NAMALWA (cell line): ENCODE measurements at places on chromosomes 1 and 21.

DNA sequence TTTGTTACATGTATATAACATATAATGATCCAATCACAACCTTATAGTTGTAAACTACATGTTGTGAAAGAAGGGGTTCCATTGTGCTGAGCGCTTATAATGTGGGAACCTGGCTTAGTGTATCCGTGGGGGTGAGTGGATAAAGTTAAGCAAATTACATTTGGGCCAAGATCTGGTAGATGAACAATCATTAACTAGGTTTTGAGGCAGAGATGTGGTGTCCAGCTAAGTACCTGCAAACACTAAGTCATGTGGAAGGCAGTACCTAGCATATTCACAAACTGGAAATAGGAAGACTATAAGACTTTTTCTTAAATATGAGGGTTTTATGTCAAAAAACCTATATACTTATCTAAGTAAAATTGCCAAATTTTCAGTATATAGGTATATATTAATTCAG, 167.2 kb upstream of the PDE4B start:
- DNase-seq, result no peak

DNA sequence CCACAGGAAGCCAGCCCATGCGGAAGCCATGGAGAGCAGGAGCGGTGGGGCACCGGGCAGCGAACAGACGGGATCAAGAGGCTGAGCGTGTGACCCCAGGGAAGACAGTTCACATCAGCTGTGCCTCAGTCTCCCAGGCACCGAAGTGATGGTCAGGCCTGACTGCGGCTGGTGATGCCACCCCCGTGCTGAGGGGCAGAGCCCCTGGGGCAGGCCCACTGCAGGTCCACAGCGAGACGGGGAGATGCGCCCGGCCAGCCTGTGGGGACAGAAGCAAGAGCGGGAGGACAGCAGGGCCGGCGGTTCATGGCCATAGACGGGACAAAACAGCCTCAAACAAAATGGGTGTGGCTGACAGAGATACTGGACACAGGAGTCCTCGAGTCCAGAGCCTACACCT, 93.8 kb downstream of the RIPK4 start:
- no peak for DNase-seq

GRCh38 chr21:28805885-28806284, 186.8 kb downstream of the LTN1 start:
- DNase-seq, result no peak

DNA sequence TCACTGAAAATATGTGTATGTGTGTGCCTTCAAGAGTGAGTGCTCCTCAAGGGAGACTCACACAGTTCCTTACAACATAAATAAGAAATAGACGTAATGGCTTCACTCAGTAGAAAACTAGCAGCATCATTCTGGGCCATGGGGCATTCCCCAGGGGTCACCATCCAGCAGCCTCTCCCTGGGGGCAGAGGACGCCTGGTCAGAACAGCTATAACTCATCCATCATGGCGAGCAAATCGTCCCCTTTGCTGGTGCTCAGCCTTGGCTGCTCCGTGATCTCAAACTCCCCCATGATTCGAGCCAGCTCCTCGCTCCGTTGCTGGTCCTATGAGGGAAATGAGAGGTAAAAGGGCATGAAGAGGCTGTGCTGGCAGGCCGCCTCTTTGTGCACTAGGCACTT, 20.2 kb upstream of the LSM10 start:
- no peak for DNase-seq

- no peak for DNase-seq
Observed at GRCh38 chr1:24393892-24394291, 19.7 kb downstream of the STPG1 start.

- DNase-seq, result no peak
Observed at GRCh38 chr21:45938811-45939520, 42.6 kb upstream of the COL6A1 start.

- DNase-seq, result no peak
Observed at GRCh38 chr1:68363339-68363738, 86.4 kb downstream of the RPE65 start.

DNA sequence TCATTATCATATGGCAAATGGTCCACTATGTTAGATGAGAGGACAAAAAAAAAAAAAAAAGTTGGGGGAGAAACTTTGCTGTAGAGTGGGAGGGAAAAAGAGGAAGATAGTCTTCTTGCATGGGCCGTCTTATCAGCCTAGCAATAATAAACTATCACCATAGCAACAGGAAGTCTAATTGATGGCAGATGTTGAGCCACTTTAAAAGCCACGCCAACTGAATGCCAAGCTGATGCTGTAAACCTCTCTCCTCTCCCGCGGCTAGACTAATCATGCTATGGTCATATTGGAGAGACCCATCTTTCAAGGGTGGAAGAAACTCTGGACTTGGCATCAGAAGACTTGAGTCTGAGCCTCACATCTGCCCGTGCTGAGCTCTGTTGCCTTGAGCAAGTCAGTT, 122.2 kb upstream of the HOOK1 start:
- peak; percentile 31 for DNase-seq

- DNase-seq, result peak; percentile 43
Observed at GRCh38 chr21:34865400-34866241, 183.5 kb downstream of the RUNX1 start.

DNA sequence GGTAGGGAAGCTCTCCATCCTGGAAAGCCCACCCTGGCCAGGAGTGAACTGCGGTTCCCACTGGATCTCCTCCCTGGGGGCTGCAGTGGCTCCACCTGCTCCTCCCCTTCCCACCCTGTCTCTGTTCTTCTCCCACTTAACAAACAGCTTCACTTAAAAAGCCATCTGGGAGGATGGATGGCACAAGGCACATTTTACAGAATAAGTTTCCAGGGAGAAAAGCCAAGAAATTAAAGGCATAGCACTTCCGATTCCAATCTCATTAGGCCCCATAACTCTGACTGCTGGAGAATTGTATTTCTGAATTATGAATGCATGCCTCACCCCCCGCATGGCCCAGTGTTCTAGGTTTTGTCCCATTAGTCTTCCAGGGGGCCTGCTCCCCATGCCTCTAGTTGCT, 718.3 kb downstream of the PTPRU start:
- no peak for DNase-seq

DNA sequence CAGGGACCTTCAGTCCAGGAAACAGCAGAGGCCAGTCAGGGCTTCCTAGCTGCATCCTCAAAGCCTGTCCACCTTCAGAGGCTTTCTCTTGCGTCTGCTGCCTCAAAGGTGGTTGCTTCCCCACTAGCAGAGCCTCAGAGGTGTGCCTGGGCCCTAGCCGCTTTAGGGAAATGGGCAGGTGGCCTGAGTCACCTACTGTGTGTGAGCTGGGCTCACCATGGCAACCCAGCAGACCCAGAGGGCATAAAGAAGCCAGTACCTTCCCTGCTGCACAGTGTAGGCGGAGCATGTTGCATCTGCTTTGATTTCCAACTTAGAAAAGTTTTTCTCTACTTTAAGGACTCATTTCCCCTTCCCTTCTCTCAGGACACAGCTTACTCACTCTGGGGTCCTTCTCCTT, 12.5 kb downstream of the SLC9A1 start:
- DNase-seq, result no peak

DNA sequence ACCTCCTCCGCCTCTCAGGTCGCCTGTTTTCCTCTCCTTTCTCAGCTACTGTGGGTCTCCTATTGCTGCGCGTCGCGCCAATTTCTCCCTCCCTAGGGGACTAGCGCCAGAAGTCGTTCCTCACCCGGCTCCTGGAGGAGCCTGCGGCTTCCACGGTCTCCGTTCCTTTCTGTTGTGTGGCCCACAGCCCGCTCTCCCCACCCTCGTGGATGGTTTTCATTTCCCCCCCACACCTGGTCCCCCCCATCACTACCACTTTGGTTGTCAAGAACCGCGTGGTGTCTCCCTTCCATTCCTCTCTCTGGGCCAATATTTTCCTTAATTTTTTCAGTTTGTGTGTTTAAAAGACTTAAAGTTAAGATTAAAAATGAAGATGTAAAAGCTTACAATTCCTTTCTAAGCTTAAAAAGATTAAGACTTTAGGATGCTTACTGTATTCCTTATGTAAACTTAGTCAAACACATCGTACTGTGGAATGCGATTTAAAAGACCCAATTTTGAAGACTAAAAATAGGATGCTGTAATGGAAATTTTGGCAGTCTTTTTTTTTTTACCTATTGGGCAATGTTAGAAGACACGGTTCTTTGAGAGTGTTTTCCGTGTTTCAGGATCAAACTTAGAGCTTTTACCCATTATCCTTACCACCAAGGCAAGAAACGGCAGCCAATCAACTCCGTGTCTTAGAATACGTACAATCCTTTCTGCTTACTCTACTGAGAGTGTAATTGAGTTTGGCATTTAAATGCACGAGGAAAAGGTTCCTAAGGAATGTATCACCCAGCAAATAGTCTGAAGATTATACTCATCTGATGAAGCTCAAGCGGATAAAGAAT, 773 bp downstream of the CNST start:
- peak; percentile 75 for DNase-seq

GRCh38 chr1:150118716-150119115, 31.0 kb upstream of the PLEKHO1 start:
- peak; percentile 23 for DNase-seq

- peak; percentile 13 for DNase-seq
Observed at GRCh38 chr1:80054129-80054528, 1047.6 kb upstream of the ADGRL4 start.

DNA sequence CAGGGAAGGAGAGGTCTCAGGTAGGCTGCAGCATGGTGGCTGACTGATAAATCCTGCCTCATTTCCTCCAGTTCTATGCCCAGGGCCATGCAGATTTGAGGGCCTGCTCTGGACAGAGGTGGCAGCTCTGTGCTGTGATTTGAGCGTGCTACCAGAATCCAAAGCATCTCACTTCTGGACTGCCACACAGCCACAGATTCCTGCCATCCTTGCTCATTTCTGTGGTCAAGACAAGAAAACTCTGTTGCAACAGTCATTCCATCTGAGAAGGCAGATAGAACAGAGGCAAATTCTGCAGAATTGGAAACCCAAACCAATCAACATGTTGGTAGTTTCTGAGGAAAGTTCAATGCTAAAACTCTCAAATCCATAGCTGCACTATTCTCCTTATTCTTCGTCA, 102.8 kb upstream of the GALNT2 start:
- DNase-seq, result no peak

DNA sequence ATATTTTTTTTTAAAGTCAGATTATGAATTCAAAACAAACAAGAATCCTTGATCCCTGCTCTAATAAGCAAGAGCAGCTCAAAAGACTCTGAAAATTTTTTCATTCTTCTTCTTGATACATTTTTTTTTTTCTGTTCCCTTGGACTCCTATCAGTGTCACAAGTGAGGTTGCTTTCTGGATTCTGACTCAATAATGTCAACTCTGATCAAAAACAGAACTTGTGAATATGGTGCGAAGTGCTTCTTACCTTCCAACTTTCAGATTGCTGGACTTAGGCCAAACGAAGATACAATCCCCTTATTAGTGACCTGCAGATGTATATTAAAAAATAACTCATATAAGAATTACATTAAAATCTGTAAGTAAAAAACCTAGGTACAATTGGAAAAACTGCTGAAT, 136.1 kb downstream of the GPATCH2 start:
- no peak for DNase-seq

DNA sequence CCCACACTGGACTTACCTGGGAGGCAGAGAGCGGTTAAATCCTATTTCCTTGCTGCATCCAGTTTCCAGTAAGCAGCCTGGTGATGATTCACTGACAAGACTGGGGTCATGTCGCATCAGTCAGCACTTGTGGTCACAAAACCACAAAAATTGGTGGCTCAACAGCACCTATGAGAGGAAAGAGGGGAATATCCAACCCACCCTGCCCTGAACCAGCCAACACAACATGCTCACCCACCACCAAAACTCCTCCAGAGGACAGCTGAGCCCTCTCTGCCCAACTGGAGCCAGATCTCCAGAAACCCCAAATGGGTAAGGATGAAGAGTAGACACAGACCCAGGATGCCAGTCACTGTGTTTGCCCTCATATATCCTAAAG, 64.0 kb downstream of the CD46 start:
- no peak for DNase-seq

GRCh38 chr1:233424779-233425178, 97.3 kb downstream of the MAP3K21 start:
- DNase-seq, result no peak

- no peak for DNase-seq
Observed at GRCh38 chr1:76129731-76130130, 55.2 kb downstream of the ST6GALNAC3 start.

DNA sequence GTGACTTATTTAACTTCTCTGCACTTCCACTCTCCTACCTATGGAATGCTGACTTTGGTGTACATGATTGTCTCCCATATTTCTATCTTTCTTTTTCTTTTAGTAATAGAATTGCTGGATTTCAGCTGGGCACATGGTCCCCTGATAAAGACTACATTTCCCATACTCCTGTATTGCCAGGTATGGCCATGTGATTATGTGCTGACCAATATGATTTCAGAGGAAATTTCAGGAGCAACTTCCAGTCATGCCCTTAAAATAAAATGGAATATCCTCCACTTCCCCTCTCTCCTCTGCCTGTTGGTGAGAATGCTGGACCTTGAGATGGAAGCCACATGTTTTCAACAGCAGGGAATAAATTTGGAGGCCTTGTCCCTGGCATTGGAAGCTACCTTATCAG, 130.7 kb upstream of the IGSF21 start:
- DNase-seq, result no peak

GRCh38 chr1:166972193-166972592, 3.1 kb downstream of the ILDR2 start:
- DNase-seq, result no peak

DNA sequence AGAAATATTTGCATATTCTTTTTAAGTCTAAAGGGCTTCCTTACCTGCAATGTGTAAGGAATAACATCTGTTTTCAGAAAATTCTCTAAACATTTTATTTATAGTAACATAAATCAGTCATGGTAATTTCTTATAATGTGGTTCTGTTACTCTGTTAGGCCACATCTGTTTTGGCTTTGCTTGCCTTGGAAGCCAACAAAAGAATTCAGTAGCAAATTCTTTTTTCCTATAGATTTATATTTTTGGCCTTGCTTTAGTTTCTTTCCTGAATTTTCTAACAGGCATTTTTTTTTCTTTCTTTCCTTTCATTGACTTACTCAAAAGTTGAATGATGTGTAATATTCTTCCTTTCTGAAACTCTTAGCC, 72.2 kb downstream of the OSBPL9 start:
- no peak for DNase-seq

GRCh38 chr1:62286786-62287224, 32.4 kb downstream of the KANK4 start:
- DNase-seq, result no peak

- no peak for DNase-seq
Observed at GRCh38 chr1:147168626-147169058, 3.6 kb downstream of the PRKAB2 start.

DNA sequence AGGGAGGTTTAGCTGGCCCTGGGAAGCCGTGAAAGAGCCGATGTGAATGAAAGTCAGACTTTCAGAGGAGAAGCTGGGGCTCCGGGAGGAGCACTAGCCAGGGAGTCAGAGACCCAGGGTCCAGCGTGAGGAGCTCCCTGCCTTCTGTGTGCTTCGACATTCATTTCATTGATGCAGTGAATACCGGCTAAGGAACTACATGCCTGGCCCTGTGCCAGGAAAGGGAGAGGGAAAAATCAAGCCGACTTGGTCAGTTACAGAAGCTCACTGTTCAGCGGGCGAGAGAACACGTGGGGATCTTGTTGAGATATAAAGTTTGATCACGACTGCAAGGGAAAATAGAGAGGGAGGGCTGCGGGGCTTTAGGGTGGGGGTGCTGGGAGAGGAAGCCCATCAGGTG, 76.7 kb upstream of the RUNX3 start:
- no peak for DNase-seq

- no peak for DNase-seq
Observed at GRCh38 chr1:180579961-180580611, 21.3 kb downstream of the OVAAL start.
